Stimulated activated CD4-positive, alpha-beta T cell treated with anti-CD3 and anti-CD28 coated beads, TNF-alpha, amount 100 ng/mL, for 48 hours (primary cell): ENCODE measurements at places on chromosomes 7 and 10.

GRCh38 chr10:113097036-113097435, 147.0 kb downstream of the TCF7L2 start:
- DNase-seq: no peak

GRCh38 chr7:34900891-34901513, 136.3 kb downstream of the DPY19L1 start:
- DNase-seq: no peak

DNA sequence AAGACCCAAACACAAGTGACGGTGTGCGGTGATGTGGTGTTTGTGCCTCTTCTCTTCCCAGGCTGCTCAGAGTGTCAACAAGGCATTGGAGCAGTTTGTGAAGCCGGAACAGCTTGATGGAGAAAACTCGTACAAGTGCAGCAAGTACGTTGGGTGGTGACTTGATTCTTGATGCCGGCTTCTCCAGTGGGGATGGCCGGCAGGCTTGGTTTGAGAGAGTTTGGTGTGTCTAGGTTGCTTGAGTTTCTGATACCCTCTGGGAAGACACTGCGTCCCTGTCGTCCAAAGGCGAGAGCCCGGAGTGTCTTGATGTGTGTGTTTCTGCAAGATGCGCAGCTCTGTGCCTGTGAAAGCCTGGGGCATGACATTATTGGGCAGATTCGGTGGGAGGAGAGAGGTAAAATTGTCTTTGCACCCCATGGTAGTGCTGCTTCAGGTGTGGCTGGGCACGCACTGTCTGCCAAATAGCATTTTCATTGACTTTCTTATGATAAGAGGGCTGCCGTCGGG, 111.8 kb downstream of the ANKRD61 start:
- no peak for DNase-seq

- no peak for DNase-seq
These were observed 196.1 kb upstream of the TCF7L2 start for GRCh38 chr10:112753961-112754411.

- DNase-seq: no peak
These were observed 179.4 kb downstream of the CACNA2D1 start for GRCh38 chr7:82263920-82264782.
